ENCODE measurements at places on chromosomes 5 and 9.

GRCh38 chr5:179879003-179879689 lies 20.5 kb upstream of the MRNIP start:
- DNase-seq, result no peak

- peak; percentile 83 for DNase-seq
Observed at GRCh38 chr9:34591248-34591916, 1.9 kb upstream of the CNTFR start.

DNA sequence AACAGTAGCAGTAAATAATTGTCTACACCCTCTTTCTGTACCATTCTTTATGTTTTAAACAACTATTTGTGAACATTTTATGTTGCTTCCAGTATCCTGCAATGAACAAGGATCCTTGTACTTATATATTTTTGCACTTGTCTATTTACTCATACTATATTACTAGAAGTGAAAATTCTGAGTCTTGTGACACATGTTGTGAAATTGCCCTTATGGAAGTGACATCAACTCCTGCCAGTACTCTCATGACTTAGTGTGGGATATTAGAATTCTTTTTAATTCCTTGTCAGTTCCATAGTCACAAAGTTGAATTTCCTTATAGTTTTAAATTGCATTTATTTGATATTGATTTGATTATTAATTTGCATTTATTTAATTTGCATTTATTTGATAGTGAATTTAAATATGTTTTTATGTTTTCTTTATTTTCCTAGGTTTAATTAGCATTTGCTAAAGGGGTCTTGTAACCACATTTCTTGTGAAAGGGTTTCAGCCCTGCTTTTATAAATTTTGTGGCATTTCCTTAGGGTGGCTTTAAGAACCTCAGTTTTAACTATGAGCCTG lies 27.7 kb downstream of the PARP8 start:
- DNase-seq, result no peak

GRCh38 chr5:66138637-66139317 lies 5.3 kb upstream of the SREK1 start:
- no peak for DNase-seq

- no peak for DNase-seq
Observed at GRCh38 chr5:38994324-38994927, 79.8 kb downstream of the RICTOR start.

- DNase-seq, result no peak
Observed at GRCh38 chr5:6273090-6273735, 105.1 kb downstream of the MED10 start.

GRCh38 chr5:154271936-154272514 lies 81.5 kb downstream of the GALNT10 start:
- DNase-seq, result no peak

- DNase-seq, result no peak
Observed at GRCh38 chr9:133813749-133814585, 75.8 kb upstream of the SARDH start.

GRCh38 chr5:126056352-126056751 lies 366.9 kb upstream of the GRAMD2B start:
- DNase-seq, result no peak

DNA sequence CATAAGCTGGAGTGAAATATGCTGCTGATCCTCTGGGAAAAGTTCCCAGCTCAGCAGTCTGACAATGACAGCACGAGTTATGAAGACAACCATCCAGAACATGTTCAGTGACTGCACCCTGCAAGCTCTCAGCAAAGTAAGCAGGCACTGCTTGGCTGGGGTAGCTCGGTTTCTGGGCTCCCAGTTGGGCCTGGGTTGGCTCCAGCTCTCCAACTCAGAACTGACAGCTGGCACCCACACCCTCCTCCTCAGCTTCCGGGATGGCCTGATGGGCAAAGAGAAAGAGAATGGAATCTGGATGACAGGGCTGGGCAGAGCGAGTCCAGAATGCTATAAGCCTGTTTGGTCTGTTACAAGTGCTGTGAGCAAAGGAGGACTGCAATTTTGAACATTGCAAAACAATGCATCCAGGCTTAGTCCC lies 185.0 kb downstream of the CSNK1G3 start:
- DNase-seq, result no peak

Measured in activated T-cell treated with anti-CD3 and anti-CD28 coated beads, Interleukin-2, amount 50 U/mL, for 1 hour (primary cell).